Caco-2 (cell line): ENCODE measurements at places on chromosomes 6 and 20. TPM values are rescaled to one million over a fixed set of nuclear protein-coding genes. Genes with fewer than 3 reads are reported as not detected.

LTB gene
- not detected in 2 replicates for total RNA-seq

SLC44A4 gene
- 0.57 TPM in 1 of 2 replicates, not detected in the other for total RNA-seq

RIN2 gene
- total RNA-seq = 35.2 and 36.7 TPM in 2 replicates

NR2E1 gene
- 1.3 and 1.4 TPM in 2 replicates for total RNA-seq

NELFE gene
- 75.3 and 82.0 TPM in 2 replicates for total RNA-seq

TJAP1 gene
- total RNA-seq = 34.0 and 39.4 TPM in 2 replicates

CD93 gene
- total RNA-seq = not detected in 2 replicates

KCTD20 gene
- 28.1 and 32.4 TPM in 2 replicates for total RNA-seq

ZBTB22 gene
- 11.5 and 12.6 TPM in 2 replicates for total RNA-seq

DOK5 gene
- total RNA-seq = not detected in 2 replicates

ARHGAP40 gene
- 0.14 TPM in 1 of 2 replicates, not detected in the other for total RNA-seq

CDYL gene
- total RNA-seq = 41.6 and 51.2 TPM in 2 replicates

REM1 gene
- total RNA-seq = not detected in 2 replicates

OR2J1 gene
- total RNA-seq = not detected in 2 replicates

SOBP gene
- 0.14 TPM in 1 of 2 replicates, not detected in the other for total RNA-seq

HLA-C gene
- total RNA-seq = 143 and 149 TPM in 2 replicates

AP5S1 gene
- 14.9 and 17.3 TPM in 2 replicates for total RNA-seq

NOX3 gene
- not detected in 2 replicates for total RNA-seq

HLA-DQA1 gene
- total RNA-seq = not detected in 2 replicates

SLC35F1 gene
- not detected in 2 replicates for total RNA-seq

SIRPB1 gene
- not detected in 2 replicates for total RNA-seq

SLC22A3 gene
- 2.3 and 2.4 TPM in 2 replicates for total RNA-seq

VWA7 gene
- total RNA-seq = 0.61 and 1.5 TPM in 2 replicates

FAM209B gene
- total RNA-seq = not detected in 2 replicates
